ENCODE measurements at places on chromosomes 7 and 10. TPM values are rescaled to one million over a fixed set of nuclear protein-coding genes. Genes with fewer than 3 reads are reported as not detected.

LIPJ gene
- total RNA-seq, result 0.14 TPM

DNA sequence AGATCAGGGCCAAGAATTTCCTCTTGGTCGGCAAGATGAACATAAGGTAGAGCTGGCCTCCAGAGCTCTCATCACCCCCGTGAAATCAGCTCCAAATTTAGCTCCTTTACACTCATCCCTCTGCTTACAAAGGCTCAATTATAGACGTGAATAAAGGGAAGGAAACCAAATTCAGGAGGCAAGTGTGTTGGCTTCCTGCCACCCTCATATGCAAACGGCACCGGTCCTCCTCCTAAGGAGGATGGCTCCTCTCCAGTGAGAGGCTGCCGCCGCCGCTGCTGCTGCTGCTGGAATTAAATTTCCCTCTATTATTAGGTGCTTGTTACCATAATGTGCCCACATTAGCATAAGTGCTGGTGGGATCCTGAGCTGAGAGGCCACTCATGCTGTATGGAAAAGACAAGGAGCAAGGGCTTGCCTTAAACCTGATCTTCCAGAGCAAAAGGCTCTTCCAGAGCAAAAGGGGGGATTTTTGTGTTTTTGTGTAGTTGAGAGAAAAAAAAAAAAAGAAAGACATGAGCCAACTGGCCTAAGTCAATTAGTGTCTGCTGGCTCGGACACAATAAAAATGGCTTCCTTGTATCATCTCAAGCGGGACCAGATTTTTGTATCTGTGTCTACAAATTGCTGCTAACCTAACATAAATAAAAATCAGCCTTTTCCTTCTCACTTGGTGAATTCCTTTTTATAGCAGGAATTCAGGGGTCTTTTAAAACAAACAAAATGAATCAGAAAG, 68.4 kb downstream of the CDHR3 start:
- H3K36me3 ChIP-seq, result no peaks in the 10 kb centered on the region
- H3K27me3 ChIP-seq, result no peaks in the 10 kb centered on the region
- DNase-seq, result no peak
- H3K27ac ChIP-seq, result no peak overlapping the region
- no peaks in the 10 kb centered on the region for H3K4me1 ChIP-seq
- no peak overlapping the region for H3K4me3 ChIP-seq

- no peaks in the 10 kb centered on the region for H3K4me1 ChIP-seq
- H3K27me3 ChIP-seq, result no peaks in the 10 kb centered on the region
- no peak overlapping the region for H3K4me3 ChIP-seq
- H3K36me3 ChIP-seq, result no peaks in the 10 kb centered on the region
Measured at GRCh38 chr10:36630267-36630666, 495.1 kb upstream of the ANKRD30A start.

DNA sequence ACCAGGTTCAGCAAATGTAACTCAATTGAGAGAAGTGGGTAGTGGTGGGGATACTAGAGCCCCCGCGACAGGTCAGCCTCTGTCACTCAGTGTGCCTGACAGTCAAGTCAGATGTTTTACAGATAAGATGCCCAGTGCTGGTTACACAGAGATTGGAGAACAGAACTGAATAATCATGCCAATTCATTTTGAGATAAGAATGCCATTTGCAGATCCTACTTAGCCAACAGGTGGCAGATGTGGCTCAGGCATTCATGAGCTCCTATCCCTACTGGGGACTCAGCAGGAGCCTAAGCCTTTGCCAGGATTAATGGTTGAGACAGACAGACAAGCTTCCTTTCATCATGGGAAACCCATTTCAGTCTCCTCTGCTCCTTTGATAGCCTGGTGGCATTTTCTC, 137.8 kb downstream of the MAPK8 start:
- H3K4me1 ChIP-seq, result no peaks in the 10 kb centered on the region
- no peaks in the 10 kb centered on the region for H3K36me3 ChIP-seq
- no peak overlapping the region for H3K27ac ChIP-seq

- peaks cover 74% of the 10 kb centered on the region for H3K27me3 ChIP-seq
- peaks cover 33% of the 10 kb centered on the region for H3K4me1 ChIP-seq
- H3K27ac ChIP-seq, result peak overlapping the region; percentile 38
Measured at GRCh38 chr10:7412237-7412927, 1.5 kb upstream of the SFMBT2 start.

- no peak for DNase-seq
- H3K4me1 ChIP-seq, result no peaks in the 10 kb centered on the region
- no peaks in the 10 kb centered on the region for H3K36me3 ChIP-seq
- no peak overlapping the region for H3K27ac ChIP-seq
- no peaks in the 10 kb centered on the region for H3K27me3 ChIP-seq
Measured at GRCh38 chr7:121853307-121853706, 19.7 kb upstream of the PTPRZ1 start.

GRCh38 chr7:51230723-51231122, 85.9 kb downstream of the COBL start:
- DNase-seq, result no peak
- H3K4me3 ChIP-seq, result no peak overlapping the region
- peaks cover 3% of the 10 kb centered on the region for H3K4me1 ChIP-seq
- H3K27ac ChIP-seq, result no peak overlapping the region
- H3K36me3 ChIP-seq, result no peaks in the 10 kb centered on the region

ATOH7 gene
- 0.79 TPM for total RNA-seq

- H3K36me3 ChIP-seq, result no peaks in the 10 kb centered on the region
- no peak overlapping the region for H3K27ac ChIP-seq
- no peak for DNase-seq
- no peaks in the 10 kb centered on the region for H3K27me3 ChIP-seq
- H3K4me1 ChIP-seq, result no peaks in the 10 kb centered on the region
Measured at GRCh38 chr10:13189961-13190360, 28.6 kb downstream of the MCM10 start.

DNA sequence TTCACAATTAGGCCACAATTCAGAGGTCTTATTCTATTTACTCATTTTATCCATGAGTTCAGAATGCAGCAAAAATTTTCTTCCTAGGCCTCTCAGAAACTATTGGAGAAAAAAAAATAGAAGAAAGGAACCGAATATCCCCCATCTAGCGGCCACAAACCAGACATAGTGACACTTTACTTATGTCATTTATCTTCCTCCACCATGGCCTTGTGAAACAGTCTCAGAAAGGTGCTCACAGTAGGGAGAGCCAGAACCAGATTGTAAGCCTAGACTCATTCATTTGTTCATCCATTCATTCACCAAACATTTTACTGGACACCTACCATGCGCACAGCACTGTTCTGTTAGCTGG, 16.0 kb downstream of the CREB3L2 start:
- no peaks in the 10 kb centered on the region for H3K36me3 ChIP-seq
- peak overlapping the region; percentile 95 for H3K27ac ChIP-seq
- no peaks in the 10 kb centered on the region for H3K27me3 ChIP-seq
- H3K4me3 ChIP-seq, result no peak overlapping the region
- H3K4me1 ChIP-seq, result peaks cover 68% of the 10 kb centered on the region

- H3K36me3 ChIP-seq, result no peaks in the 10 kb centered on the region
- H3K4me3 ChIP-seq, result peak overlapping the region; percentile 21
- DNase-seq, result peak; percentile 67
- peak overlapping the region; percentile 80 for H3K27ac ChIP-seq
Measured at GRCh38 chr10:26621889-26622711, 75.4 kb upstream of the PDSS1 start.

DNA sequence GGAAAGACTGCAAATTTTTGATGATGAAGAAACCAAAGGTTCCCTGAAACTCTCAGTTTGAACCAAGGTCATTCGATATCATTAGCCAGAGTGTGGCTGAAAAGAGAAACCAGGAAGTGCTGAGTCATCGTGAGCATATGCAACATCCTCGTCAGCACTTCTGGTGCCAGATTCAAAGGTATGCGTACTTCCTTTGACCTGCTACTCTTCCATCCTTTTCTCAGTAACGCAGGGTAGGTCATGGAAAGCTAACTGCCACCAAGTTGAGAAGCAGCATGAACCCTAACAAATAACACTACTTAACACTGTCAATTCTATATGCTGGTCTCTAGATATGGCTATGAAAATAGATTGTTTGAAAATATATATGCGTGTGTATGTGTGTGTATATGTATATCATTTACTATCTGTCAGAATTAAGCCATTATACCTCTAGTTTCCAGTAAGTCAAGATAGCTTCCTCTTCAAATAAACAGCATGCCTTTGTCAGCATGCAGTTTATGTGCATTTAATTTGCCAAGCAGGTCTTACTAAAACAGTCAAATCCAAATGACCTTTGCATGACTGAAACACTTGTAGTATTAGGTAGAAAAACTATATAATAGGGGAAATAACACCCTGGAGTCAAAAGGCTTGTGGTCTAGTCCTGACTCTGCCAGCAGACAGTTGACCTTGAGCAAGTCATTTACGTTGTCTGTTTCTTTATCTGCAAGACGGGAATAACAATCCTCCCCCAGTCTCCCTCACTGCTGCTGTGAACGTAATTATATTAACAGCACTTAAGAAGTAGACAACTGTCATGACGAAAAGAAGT, 26.4 kb downstream of the CDK6 start:
- no peak overlapping the region for H3K4me3 ChIP-seq
- DNase-seq, result peak; percentile 81
- no peaks in the 10 kb centered on the region for H3K36me3 ChIP-seq
- peaks cover 5% of the 10 kb centered on the region for H3K4me1 ChIP-seq

DNA sequence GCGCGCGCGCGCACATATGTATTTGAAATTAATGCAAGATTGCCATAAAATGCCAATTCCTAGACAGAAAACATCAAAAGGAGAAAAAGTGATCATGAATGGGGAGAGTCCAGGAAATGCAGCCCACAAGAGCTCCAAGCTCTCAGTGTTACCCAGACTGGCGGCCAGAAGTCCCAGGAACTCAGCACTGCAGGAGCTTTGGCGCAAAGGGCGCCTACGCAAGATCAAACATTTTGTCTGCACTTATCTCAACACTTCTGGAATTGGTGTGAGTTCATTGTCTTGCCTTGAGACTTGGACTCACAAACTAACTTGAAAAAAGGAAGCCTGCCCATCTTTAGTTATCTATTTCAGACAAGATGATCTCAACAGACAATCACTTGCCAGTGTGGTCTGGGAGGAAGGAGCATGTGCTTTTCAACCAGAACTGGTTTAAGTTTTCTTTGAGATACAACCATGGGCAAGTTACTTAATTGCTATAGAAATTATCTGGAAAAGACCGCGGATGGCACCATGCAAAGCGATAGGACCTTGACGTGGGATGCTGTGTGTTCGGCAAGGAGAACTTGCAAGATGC, 77.2 kb downstream of the KIAA1549 start:
- no peaks in the 10 kb centered on the region for H3K27me3 ChIP-seq
- no peaks in the 10 kb centered on the region for H3K36me3 ChIP-seq
- no peak overlapping the region for H3K4me3 ChIP-seq

DNA sequence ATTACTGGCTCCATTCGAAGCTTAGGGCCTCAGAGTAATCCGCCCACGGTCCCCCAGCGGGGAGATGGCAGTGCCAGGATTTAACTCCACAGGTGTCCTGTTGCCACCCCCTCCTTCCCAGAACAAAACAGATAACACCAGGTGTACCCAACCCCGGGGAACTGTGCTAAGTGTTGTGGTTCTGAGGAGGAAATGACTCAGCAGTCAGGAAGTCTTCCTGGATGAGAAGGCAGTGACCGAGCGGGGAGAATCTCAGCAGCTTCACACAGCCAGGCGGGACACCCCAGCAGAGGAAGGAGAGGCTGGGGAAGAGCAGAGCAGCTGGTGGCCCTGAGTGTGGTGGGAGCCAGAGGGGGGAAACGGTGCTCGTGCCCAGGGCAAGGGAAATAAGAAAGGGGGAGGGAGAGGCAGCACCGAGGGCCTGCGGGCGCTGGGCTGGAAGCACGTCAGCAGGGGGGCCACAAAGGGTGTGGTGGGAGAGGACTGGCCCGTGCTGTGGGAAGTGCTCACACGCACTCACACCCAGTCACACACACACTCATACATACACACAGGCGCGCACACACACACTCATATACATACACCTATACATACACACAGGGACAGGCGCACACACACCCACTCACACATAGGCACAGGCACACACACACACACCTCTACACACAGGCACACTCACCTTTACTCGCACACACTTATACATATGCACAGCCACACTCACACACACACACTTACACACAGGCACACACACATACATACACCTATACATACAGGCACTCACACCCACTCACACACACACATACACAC, 59.8 kb upstream of the CHST15 start:
- no peaks in the 10 kb centered on the region for H3K36me3 ChIP-seq
- peaks cover 36% of the 10 kb centered on the region for H3K4me1 ChIP-seq
- no peaks in the 10 kb centered on the region for H3K27me3 ChIP-seq
- no peak overlapping the region for H3K4me3 ChIP-seq

DNA sequence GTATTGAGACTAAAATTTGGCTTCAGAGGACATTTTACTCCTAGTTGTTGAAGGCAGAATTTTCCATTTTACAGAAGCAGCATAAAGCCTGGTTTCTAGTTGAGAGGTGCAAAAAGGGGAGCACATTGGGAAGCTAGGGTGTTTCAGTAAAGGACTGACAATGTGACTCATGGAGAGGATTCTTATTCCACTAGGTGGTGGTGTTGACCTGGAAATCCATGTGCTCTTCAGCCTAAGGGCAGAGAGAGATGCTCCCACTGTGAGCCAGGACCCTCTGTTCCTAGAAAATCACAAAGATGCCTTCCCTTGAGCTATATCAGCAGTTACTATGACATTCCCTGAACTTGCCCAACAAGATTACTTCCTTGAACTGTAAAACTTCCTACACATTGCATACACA, 687.8 kb downstream of the IPMK start:
- H3K4me3 ChIP-seq, result no peak overlapping the region
- H3K27me3 ChIP-seq, result no peaks in the 10 kb centered on the region
- DNase-seq, result no peak
- no peak overlapping the region for H3K27ac ChIP-seq

COBL gene
- 74.3 TPM for total RNA-seq

PDK4 gene
- 134 TPM for total RNA-seq

- H3K27ac ChIP-seq, result no peak overlapping the region
- DNase-seq, result no peak
- H3K36me3 ChIP-seq, result no peaks in the 10 kb centered on the region
Measured at GRCh38 chr10:5557799-5558771, 33.3 kb downstream of the CALML3 start.

MMRN2 gene
- total RNA-seq, result 7.4 TPM

DNA sequence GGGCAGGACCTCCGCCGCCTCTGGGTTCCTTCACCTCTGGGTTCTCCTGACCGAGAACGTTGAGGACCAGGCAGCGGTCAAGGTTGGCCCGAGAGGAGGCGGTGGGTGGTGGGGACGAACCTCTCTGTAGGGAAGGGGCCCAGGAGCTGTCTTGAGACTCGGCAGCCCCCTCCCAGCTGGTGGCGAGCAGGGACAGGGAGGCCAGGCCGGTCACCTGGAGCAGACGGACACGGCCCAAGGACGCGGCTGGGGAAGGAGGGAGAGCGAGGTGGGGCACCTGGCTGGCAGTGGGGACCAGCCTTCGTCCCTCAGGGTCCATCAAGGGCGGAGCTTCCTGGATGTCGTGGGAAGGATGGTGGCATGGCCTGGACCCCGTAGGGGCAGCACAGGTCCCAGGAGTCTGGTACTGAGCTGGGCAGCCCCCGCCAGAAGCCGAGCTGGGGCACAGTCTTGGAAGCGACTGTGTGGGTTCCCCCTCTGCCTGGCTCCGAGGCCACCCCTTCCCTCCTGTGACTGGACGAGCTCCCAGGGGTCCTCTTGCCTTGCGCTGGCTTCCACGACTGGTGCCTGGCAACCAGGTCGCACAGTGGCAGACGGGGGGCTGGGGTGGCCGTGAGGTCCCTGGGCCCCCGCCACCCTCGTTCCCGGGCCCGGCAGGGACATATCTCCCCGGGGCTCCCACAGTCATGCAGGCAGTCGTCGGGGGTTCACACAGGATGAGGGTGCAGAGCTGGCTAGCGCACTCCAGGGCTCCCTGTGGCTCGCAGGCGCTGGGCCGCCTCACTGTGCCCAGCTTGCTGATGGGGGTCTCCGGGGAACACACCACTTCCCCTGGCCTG, 89.9 kb downstream of the DNAJB6 start:
- H3K27ac ChIP-seq, result no peak overlapping the region
- no peak overlapping the region for H3K4me3 ChIP-seq
- DNase-seq, result no peak
- H3K4me1 ChIP-seq, result no peaks in the 10 kb centered on the region
- H3K27me3 ChIP-seq, result no peaks in the 10 kb centered on the region
- H3K36me3 ChIP-seq, result no peaks in the 10 kb centered on the region
